ENCODE measurements at places on chromosomes 11 and 22. TPM values are rescaled to one million over a fixed set of nuclear protein-coding genes. Genes with fewer than 3 reads are reported as not detected.
A peak's percentile ranks its signal among the peaks of the same experiment; 100 is the strongest.

The MPPED2 gene
- total RNA-seq: 3.7 TPM

DNA sequence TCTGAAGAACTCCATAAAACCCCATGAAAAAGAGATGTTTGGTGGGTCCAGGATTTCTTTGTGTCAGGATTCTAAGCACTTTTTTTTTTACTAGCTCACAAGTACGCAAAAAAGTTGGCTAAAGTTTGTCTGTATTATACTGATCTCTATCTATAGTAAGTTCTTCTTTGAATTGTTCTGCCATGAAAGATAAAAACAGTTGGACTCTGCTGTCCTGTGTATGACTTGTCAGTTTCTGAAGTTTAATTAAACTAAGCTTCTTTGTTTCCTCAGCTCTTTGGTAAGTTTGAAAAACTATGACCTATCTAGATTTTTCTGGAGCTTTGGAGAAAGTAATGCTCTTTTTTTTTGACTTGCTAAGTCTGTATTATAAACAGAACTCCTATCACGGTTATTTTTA is 812.2 kb upstream of the LUZP2 start:
- DNase-seq: no peak

GRCh38 chr11:1406571-1407485 is 17.1 kb downstream of the BRSK2 start:
- DNase-seq: no peak

GRCh38 chr11:1912289-1912878 is 7.1 kb upstream of the TNNT3 start:
- DNase-seq: no peak

GRCh38 chr22:50011447-50012210 is 936 bp downstream of the IL17REL start:
- DNase-seq: no peak

DNA sequence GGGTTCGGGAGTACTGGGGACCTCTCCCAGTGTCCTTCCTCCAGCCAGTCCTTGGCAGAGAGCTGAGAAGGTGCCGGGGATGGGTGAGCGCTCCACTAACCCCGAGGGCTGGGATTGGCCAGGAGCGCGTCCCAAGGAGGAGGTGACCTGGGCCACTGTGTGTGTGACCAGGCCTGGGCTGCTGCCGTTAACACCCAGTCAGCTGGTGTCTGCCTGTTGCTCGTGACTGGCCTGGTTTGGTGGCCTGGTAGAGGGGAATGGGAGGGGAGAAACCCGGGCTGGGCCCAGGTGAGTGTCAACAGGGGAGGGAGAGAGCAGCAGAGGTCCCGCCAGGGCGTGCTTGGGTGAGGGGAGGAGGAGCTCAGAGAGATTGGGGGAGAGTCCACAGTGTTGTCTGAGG is 29.9 kb upstream of the GRAMD4 start:
- no peak for DNase-seq

The PKDREJ gene
- total RNA-seq: not detected

The FIBIN gene
- not detected for total RNA-seq

DNA sequence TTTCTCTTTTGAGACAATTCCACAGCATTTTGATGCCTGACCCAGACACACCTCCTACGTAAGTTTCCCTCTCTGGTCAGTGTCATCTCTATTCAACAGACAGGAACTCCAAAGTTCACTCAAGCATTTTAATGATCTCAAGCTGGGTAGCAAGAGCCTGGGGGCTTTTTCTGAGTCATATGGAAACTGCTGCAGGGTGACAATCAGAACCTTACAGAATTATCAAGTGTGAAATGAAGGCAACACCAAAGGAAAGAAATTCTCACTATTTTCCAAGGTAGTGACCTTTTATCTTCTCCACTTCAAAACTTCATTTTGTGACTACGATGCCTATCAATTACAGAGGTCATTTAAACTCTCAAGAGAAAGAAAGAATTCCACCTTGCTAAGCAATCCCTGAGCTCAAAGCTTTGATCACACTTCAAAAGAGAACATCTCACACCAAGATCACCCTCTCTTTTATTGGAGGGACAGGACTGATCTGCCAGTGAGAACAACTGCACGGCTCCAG is 229.0 kb upstream of the ZC3H12C start:
- DNase-seq: peak; percentile 57

DNA sequence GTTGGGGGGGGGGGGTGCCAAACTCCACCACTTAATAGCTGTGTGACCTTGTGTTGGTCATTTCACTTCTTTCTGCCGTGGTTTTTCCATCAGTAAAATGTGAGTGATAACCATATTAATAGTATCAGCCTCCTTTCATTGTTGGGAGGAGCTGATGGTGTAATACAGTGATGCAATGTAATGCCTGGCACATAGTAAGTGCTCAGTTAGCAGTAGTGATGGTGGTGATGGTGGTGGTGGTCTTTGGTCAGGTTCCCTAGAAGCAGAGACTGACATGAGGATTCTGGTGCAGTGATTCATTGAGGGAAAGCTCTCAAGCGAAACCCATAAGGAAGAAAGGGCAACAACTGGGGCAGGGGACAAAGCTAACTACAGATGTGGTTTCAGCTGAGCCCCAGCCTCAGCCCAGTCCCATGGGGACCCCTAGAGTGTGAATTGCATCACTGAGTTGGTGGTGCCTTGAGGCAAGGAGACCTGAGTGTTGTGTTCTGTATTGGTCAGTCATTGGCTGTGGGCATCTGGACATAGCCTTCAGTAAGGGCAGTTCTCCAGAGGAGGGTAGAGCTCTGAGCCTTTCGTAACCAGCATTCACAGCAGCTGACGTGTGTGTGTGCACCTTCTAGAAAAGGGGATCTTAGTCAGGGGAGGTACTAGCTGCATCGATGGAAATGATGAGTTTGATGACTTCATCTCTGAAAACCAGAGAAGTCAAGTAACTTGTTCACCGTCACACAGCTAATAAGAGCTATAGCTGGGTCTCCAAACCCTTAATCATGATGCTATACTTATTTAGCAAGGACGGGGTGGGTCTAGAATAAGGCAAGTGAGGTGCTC is 93.6 kb upstream of the CRYBB3 start:
- DNase-seq: no peak

The KCNQ1OT1 gene
- 0.56 TPM for total RNA-seq

- DNase-seq: no peak
These were observed 34.1 kb upstream of the ZBTB16 start for GRCh38 chr11:114025329-114025907.

DNA sequence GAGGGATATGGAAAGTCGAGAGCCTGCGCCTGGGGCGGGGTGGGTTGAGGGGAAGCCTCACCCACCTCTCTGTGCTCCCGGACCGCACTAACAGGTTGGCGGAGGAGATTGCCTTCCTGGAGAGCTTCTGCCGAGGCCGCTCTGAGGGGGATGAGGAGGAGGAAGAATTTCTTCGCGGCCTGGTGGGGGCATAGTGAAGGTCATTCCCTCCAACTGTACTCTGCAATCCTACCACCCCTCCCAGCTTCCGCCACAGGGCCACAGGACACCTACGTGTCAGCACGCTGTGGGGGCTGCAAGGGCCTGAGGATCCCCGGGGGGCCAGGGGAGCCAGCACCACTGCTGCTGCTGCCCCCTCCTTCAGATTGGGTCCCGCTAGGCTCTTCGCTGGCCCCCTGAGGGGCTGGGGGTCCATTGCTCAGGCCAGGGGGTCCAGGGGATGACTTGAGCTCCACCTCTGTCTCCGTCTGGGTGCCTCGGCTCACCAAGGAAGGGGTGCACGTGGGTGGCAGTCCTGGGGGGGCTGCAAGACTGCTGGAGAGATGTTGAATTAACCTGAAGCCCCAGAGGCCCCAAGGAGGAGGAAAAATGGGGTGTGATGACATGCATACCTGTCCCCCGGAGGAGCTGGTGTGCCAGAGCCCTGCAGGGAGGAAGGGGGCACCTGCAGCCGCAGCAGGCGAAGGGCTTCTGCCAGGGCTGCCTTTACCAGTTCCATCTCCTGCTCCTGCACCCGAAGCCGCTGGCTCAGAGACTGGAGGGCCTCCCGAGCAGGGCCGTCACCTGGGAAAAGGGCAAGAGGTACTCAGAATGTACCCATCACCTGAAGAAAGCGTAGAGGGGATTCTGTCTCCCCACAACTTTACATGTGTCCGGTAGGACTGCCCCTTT is 1.5 kb downstream of the EML3 start:
- no peak for DNase-seq

The EMID1 gene
- total RNA-seq: 3.7 TPM

The DEFB131B gene
- not detected for total RNA-seq

DNA sequence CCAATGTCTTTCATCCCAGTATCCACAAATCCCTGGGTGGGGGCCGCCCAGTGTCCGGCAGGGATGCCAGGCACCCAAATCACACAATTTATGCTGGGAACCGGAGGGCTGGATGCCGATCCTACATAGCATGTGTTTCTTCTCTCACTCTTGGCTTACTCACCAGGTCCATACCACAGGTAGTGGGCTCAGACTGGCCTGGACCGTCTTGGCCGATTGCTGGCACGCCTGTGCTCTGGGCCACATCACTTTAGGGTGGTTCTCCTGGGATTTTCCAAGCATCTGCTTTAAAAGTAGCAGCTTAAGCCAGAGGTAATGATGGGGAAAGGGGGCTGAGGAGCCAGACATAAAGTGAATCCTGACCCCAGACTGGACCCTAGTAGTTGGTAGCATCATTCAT is 22.6 kb upstream of the ALDH3B2 start:
- DNase-seq: no peak

- DNase-seq: no peak
These were observed 238.8 kb upstream of the SYN3 start for GRCh38 chr22:33296941-33297340.

The MS4A4E gene
- not detected for total RNA-seq

GRCh38 chr11:64396079-64396591 is 37.2 kb downstream of the RPS6KA4 start:
- DNase-seq: no peak

DNA sequence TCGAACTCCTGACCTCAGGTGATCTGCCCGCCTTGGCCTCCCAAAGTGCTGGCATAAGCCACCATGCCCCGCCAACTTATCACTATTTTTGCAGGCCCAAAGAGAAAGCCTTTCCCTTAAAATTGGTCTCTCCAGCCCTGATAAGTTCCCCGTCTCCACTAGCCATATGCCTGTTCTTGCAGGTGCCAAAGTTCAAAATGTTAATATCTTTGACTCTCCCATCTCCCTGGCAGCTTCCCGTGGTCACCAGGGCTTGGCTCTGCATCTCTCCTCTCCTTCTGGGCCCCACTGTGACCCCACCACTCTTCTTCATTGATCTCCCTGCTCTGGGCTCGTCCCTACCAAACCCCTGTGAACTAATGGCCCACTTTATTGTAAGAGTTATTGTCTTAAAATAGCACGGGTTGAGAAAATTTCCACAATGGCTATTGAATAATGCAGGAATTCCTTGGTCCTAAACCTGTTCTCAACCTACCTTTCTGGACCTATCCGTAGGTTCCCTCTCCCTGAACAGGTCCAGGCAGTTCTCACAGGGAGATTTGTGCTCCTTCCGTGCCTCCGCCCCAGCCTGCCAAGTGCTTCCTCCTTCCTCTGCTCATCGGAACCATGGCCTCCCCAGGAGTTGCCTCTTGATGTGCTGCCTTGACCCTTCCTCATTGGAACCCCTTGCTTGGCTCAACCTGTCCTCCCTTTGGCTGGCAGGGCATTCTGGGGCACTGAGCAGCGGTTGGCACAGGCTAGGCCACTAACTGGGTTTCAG is 147.5 kb downstream of the DSCAML1 start:
- DNase-seq: no peak

GRCh38 chr11:9269492-9270013 is 4.4 kb upstream of the DENND5A start:
- peak; percentile 30 for DNase-seq

DNA sequence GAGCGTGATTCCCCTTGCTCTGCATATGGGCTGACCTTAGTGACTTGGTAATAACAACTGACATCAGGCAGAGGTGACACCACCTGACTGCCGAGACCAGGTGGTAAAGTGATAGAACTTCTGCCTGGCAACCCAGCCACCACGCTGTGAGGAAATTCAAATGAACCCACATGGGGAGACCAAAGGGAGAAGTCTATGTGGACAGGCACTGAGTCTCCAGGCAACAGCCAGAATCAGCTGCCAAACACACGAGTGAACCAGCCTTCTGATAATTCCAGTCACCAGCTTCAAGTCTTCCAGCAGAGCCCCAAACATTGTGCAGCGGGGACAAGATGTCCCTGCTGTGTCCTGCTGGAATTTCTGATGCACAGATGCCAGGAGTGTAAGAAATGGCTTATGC is 29.7 kb downstream of the SPATA19 start:
- no peak for DNase-seq

DNA sequence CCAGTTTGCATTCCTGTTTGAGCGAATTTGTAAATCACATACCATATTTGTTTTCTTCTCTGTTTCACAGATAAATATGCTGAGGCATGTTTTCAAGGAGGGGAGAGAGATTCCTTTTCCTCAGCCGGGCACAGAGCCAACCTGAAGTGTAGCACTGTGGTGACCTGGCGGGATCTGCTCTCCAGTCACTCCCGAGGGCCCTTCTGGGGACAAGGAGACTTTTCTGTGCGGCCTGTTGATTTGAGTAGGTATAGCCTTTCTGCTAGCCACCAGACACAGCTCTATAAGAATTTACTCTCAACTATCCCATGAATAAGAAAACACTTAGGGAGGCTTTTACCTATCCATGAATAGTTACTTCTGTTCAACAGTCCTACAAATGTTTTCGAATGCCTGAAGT is 63.5 kb upstream of the FDX1 start:
- DNase-seq: no peak

DNA sequence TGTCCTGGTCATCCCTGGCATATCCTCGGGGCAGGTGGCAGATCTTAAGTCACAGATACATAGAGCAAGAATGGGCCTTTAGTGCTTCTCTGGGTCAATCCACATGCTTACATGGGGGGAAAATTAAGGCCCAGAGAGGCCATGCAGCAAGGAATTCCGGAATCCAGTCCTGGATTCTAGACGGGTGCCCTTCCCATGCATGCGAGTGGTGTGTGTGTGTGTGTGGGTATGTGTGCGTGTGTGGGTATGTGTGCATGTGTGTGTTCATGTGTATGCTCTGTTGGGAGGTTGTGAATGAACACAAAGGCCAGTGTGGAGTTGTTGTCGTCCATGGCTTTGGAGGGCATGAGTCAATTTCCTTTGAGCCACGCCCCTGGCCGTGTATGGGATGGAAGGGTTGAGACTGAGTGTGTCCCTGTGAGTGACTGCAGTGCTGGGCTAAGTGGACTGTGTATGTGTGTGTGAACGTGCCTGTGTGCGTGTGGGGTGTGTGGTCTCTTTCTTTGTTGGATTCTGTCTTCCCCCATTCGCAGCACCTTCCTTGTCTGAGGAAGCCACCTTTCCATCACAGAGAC is 33.4 kb upstream of the EIF3D start:
- no peak for DNase-seq

The GLB1L2 gene
- total RNA-seq: 0.48 TPM

The NCR3LG1 gene
- 6.6 TPM for total RNA-seq

The RFPL1 gene
- total RNA-seq: not detected

- DNase-seq: no peak
These were observed 114.9 kb downstream of the ARHGAP32 start for GRCh38 chr11:129077191-129077590.
